Stimulated activated CD8-positive, alpha-beta memory T cell treated with anti-CD3 and anti-CD28 coated beads, Interleukin-4, amount 100 ng/mL, for 1 hour (primary cell): ENCODE measurements at places on chromosomes 5 and 9.
A peak's percentile ranks its signal among the peaks of the same experiment; 100 is the strongest.

- no peak for DNase-seq
Observed at GRCh38 chr5:1658665-1659064, 134.9 kb upstream of the LPCAT1 start.

GRCh38 chr9:89419978-89420394 lies 77.9 kb downstream of the SEMA4D start:
- DNase-seq = no peak

GRCh38 chr5:6574111-6574510 lies 58.7 kb downstream of the NSUN2 start:
- DNase-seq = no peak

- DNase-seq = no peak
Observed at GRCh38 chr9:76351006-76351405, 43.2 kb downstream of the RFK start.

DNA sequence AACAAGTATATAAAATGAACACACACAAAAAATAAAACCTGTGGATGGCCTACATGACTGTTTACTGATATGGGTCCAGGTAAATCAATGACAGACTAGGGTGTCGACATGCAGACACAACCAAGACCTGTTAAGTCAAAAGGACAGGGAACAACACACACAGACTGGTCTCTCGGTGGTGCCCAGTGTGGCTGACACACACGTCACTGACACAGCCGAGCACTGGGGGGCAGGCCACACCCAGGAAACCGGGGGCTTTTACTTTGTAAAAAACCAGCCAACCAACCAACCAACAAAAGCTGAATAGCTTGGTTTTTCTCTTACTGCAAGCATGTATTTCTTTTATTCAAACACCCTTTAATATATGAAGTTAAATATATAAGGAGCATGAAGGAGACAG lies 5.0 kb downstream of the FAM163B start:
- DNase-seq = peak; percentile 21

GRCh38 chr5:127518319-127518621 lies 830 bp downstream of the PRRC1 start:
- DNase-seq = no peak

- no peak for DNase-seq
Observed at GRCh38 chr9:36401897-36402480, 1.9 kb upstream of the RNF38 start.

DNA sequence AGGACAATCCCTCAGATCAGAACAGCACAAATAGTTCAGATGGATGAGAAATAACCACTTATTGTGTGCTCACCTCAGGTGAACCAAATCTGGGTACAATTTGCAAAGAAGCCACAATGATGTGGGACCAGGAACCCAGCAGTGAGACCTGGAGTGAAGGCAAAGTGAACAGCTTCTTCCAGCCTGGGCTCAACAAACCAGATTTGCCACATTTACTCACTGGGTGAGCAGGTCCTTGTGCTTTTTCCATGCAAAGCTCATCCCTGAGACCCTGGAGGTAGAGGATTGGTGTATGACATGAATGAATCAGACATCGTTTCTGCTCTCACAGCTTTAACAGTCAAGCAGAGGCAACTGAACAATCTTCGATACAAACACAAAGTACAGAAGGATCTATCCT lies 29.1 kb upstream of the GRIA1 start:
- no peak for DNase-seq

DNA sequence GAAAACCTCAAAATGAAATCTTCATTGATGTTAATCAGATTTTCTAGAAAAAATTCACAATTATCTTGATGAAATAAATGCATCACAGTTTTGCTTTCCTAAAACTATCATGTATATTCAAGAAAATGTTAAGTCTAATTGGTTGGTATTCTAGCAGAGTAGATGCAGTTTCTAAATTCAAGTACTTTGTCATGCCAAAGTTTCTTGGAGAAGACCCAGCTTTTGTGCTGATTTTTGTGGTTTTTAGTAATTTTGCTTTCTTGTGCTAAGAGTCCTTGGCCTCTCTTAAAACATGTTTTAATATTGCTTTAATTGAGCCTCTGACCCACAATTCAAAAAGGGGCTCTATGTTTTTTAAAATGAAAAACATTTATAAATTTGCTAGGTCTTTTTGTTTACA lies 924.8 kb upstream of the PTPRD start:
- DNase-seq = no peak

GRCh38 chr5:137960141-137960540 lies 70.9 kb downstream of the PKD2L2 start:
- DNase-seq = no peak

- no peak for DNase-seq
Observed at GRCh38 chr9:123778232-123778902, 151.6 kb downstream of the DENND1A start.

GRCh38 chr5:17259630-17260257 lies 42.3 kb downstream of the BASP1 start:
- no peak for DNase-seq

DNA sequence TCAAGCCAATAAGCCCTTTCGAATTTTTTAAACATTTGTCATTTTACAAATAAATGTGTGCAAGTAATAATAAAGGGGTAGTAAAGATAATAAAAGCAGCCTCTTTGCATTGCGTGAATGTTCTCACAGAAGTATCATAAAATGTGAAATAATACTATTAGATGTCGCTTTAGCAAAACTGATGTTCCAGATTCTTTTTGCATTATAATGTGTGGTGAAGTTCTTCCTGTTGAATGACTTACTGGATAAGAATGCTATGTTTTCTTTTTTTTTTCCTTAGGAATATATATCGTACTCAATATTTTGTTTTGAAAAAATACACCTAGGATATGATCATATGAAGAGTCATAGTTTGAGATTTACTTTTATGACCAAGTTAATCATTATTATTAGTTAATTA lies 85.2 kb upstream of the CDH12 start:
- DNase-seq = no peak

GRCh38 chr5:31291323-31291854 lies 97.9 kb downstream of the CDH6 start:
- no peak for DNase-seq

GRCh38 chr5:113520429-113520828 lies 6.9 kb downstream of the YTHDC2 start:
- no peak for DNase-seq

- DNase-seq = no peak
Observed at GRCh38 chr5:86329318-86329717, 288.4 kb upstream of the COX7C start.

DNA sequence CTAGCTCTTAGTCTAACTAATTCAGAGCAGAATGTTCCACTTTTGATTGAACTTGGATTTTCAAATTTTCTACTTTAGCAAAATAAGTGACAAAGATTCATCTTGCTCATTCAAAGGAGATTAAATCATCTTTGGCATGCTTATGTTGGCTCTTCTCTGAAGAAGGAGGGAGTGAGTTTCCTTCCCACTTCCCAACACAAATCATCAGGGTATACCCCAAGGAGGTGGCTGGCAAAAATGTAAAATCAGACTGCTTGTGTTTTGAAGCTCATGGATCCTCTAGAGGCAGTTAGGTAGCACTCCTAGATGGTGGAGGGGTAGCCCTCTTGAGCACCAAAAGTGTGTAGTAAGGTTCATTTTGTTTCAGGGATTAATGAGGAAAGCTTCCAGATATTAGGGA lies 343.1 kb downstream of the OSTF1 start:
- DNase-seq = no peak

GRCh38 chr5:150846654-150847333 lies 473 bp downstream of the IRGM start:
- DNase-seq = no peak

- no peak for DNase-seq
Observed at GRCh38 chr9:2933165-2934095, 89.5 kb upstream of the PUM3 start.

GRCh38 chr5:78626009-78626571 lies 22.5 kb downstream of the LHFPL2 start:
- no peak for DNase-seq

GRCh38 chr5:65926893-65927292 lies 518 bp downstream of the ERBIN start:
- no peak for DNase-seq

DNA sequence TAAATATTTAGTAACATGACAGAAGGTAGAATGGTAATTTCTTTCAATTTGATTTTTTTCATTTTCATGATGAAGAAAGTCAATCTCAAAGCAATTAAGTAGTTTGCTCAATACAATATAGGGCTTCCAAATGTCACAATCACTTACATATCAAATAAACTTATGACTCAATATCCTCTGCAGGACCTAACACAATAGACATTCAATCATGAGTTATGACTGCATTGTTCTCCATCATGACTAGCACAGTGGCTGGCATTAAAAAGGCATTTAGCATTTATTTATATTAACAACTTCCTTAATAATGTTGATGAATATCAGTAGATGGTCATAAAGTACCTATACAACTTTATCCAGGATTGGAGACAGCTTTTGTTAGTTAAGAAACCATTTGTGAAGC lies 1499.6 kb downstream of the EFNA5 start:
- no peak for DNase-seq

DNA sequence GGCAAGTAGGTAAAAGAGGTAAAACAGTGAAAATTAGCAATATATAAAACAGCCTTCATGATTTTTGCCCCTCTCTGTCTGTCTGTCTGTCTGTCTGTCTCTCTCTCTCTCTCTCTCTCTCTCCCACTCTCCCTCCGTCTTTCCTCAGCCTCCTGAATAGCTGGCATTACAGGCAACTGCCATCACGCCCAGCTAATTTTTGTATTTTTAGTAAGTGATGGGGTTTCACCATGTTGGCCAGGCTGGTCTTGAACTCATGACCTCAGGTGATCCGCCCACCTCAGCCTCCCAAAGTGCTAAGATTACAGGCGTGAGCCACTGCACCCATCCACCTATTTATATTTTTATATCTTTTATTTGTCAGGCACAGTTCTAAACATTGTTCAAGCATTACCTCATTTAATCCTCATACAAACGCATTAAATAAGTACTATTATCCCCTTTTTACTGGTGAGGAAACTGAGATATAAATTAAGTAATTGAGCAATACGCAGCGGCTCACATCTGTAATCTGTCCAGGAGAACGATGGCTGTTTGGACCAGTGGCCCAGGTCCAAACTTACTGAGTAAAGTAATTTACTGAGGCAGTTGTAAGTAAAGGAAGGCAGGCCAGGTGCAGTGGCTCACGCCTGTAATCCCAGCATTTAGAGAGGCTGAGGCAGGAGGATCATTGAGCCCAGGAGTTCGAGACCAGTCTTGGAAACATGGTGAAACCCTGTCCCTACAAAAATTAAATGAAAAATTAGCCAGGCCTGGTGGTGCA lies 60.9 kb downstream of the UBE2R2 start:
- DNase-seq = no peak

DNA sequence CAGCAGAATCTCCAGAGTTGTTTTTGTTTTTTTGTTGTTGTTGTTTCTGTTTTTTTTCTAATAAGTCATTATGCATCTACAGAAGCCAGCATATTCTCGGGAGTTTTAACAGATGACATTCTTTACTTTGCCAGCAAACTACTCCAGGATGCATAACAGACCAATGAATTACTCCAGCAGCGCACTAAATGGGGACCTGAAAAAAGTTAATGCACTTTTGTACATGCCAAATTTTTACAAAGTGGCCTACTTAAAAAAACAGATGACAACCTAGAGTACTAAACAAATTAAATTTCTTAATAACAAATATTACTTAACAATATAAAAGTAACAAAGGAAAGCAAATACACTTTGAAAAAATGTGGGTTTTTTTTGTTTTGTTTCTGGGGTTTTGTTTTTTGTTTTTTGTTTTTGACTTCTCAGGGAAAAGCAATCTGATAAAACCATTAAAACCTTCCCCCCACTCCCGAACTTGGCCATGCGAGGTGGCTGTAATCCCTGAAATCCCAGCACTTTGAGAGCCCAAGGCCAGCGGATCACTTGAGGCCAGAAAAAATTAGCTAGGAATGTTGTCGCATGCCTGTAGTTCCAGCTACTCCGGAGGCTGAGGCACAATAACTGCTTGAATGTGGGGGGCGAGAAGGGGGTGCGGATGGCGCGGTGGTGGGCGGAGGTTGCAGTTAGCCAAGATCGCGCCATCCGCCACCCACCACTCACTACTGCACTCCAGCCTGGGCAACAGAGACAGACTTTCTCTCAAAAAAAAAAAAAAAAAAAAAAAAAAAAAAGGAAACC lies 352.4 kb downstream of the CETN3 start:
- no peak for DNase-seq

DNA sequence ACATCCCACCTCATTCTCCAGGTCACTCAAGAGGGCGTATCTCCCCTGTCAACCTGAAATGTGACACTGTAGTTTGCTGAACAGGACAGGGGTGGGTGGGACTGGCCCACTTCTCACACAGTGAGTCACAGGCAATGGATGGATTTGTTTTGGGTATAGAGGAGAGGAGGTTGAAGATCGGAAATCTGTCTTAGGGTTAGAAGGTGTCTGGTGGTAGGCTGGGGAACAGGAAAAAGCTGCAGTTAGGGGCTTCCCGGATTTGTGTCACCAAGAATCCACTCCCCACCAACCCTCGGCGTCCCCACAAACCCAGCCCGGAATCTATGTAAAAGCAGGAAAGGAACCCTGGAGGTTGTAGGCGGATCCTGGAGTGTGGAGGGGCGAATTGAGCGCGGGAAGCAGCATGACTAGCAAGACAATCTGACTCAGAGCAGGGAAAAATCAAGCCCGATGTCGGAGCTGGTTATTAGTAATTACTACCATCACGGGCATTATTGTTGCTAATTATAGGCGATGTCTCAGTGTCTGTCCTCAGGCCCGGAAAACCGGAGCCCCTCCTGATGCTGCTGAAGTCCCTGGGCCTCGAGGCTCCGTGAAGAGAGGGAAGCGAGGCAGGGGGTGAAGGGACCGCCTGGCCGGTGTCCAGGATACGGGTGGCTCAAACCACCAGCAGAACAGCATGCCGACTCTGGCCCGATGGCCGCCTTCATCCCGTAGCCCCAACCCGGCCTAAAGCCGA lies 1.7 kb upstream of the IRX1 start:
- no peak for DNase-seq

- no peak for DNase-seq
Observed at GRCh38 chr5:26868504-26868903, 169.9 kb downstream of the CDH9 start.

DNA sequence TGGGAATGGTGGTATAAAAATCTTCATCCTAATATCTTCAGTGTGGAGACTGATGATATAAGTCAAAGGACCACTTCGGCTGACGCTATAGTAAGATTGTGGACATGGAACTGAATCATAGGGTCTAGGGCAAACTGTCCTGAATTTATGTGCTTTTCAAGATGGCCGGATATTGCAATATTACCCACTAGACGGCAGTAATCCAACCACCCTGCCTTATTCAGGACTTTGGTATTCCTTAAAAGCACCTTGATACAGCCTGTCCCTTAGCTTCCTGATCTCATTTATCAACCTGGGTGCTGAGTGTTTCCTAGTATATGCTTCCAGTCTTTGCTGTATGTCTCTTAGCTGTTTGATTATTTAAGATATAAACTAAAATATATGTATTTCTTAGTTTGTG lies 71.2 kb upstream of the COX7C start:
- DNase-seq = no peak
